Tibial nerve (tissue), 4 donors: ENCODE measurements at places on chromosomes 2 and 18. TPM values are rescaled to one million over a fixed set of nuclear protein-coding genes. Genes with fewer than 3 reads are reported as not detected.

- no peak for DNase-seq
Observed at GRCh38 chr2:18731666-18732065, 142.3 kb upstream of the NT5C1B start.

DNA sequence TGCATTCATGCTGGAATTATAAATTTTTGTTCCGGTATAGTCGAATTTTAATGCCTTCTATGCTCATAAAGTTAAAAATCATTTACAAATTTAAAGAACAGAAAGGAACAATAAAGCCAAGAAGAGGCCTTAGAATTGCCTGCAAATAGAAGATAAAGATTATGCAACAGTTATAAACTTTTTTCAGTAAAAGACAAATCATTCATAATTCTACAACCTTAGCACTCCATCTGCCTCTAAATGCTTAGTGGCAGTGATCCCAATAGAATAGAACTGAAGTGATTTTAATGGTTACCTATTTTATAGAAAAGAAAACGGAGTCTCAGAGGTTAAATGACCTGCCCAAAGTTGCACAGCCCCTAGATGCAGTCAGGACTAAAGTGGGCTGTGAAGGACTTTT, 211.2 kb downstream of the AGPS start:
- DNase-seq, result no peak

GRCh38 chr2:190469771-190470170, 61.6 kb downstream of the MFSD6 start:
- DNase-seq, result no peak

DNA sequence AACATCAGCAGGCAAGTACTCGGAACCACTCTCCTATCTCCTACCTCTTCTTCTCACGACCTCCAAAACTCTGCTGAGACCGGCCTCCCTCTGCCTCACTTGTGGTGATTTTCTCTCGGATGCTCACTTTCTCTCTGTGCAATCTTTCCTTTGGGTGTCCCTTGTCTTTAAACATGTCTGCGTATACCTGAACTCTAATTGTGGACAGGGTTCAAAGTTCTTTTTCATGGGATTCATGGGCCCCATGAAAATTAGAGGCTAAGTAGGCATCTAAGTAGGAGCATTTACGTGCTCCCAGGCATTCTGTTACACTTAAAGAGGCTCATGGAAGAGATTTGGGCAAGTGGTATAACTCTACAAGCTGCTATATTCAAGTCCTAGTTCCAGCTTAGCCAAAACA, 2.1 kb upstream of the PPP1CB start:
- DNase-seq, result no peak

GRCh38 chr2:26174691-26175465, 2.0 kb downstream of the GAREM2 start:
- no peak for DNase-seq

DNA sequence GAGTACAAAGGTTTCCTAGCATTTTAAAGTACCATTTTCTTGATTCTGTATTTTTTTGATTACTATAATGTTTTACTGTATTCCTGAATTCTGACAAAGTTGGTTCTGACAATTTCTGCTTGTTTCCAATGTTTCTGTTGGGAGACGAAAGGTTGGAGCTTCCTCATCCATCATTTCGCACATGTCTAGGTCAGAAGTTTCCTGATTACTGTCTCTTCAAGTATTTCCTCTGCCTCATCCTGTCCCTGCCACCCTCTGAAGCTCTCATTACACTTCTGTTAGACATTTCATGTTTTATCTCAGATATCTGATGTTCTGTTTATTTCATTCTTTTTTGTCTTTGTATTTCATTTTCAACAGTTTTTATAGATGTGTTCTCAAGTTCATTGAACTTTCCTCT, 895.8 kb downstream of the TSN start:
- no peak for DNase-seq

GRCh38 chr2:11028407-11028916, 116.7 kb downstream of the KCNF1 start:
- DNase-seq, result no peak

The SLC16A14 gene
- total RNA-seq, result 11.4 TPM
